ENCODE measurements at places on chromosomes 11 and 22.
A peak's percentile ranks its signal among the peaks of the same experiment; 100 is the strongest.

GRCh38 chr22:29867851-29868250 lies 15.1 kb upstream of the MTMR3 start:
- no peak for DNase-seq

DNA sequence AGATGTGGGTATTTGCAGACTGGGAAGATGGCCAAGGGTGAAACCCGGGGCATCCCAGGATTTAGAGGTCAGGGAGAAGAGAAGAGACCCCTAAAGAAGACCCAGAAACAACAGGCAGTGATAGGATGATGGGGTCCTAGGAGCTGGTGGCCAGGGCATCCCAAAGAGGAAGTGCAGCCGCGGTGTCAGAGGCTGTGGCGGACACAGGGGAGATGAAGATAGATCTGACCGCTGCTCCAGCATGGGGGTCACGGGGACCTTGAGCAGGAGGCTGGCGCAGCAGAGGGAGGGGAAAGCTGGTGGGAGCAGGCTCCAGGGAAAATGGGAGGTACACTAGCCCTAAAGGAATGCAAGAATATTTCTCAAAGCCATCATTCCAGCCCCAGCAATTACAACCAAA lies 47.3 kb downstream of the CTTN start:
- no peak for DNase-seq

DNA sequence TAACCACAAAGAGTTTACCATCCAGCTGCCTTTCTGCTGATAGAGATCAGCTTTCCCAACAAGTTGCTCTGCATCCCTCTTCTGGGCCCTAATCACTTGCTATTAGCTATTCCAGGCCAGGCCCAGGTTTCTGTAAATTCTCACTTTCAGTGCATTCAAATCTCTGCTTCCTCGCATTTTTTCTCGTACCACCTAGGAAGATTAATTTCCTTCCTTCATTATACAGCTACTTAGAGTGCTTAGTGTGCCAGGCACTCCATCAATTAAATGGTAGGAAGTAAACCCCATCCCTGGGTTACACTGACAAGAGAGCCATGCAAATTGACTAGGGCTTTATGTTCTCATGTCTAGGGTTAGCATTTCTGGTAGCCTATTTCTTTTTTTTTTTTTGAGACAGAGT lies 9.7 kb downstream of the SIAE start:
- no peak for DNase-seq

GRCh38 chr11:117928446-117929141 lies 608 bp downstream of the TMPRSS13 start:
- no peak for DNase-seq

GRCh38 chr22:48885271-48885918 lies 942.3 kb downstream of the BRD1 start:
- no peak for DNase-seq

DNA sequence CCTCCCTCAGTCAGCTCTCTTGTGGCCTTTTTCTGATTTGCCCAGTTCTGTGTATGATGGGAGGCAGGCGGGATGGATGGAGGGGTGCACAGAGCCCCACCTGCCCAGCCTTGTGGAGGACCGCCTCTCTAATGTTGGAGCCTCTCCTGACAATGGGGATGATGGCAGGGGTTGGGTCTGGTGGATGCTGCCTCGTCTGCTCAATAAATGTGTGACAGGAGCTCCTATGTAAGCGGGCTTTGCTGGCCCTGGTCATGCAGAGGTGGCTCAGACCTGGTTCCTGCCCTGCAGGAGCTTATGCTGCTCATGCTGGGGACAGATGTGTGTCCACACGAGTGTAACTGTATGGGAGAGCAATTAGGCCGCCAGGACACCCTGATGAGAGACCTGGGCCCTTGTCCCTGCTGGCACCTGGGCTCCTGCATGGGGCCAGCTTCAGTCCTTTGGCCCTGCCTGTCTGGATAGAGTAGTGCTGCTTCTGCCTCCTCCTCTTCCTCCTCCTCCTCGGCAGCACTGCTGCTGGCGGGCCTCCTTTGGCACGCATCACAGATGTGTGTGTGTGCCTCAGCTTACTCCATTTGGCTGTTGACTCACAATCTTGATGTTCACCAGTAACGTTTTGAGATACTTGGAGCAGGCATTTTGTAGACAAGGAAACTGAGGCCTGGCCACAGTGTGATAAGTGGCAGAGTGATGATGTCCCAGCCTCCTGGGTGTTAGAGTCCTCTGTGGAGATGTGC lies 131.0 kb downstream of the TBC1D22A start:
- DNase-seq, result no peak

- no peak for DNase-seq
Observed at GRCh38 chr11:110249066-110249465, 47.3 kb downstream of the RDX start.

GRCh38 chr11:103370076-103370475 lies 260.9 kb downstream of the DYNC2H1 start:
- no peak for DNase-seq

DNA sequence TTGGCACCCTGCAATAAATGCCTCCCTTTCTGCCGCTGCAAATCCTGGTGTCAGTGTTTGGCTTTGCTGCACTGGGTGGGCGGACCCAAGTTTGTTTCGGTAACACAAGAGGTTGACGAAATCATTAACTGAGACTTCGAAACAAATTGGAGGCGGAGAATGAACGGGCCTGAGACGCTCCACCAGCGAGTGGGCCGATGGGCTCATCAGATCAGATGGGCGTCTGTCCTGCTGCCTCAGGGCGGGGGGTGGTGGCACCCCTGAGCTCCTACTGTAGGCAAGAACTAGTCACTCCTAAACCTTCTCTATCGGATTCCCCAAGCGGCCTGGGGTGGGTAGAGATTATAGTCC lies 918 bp upstream of the CAPN5 start:
- DNase-seq, result peak; percentile 43

- DNase-seq, result no peak
Observed at GRCh38 chr11:27124514-27125264, 84.1 kb downstream of the BBOX1 start.

- no peak for DNase-seq
Observed at GRCh38 chr11:22459048-22459447, 120.9 kb downstream of the SLC17A6 start.

DNA sequence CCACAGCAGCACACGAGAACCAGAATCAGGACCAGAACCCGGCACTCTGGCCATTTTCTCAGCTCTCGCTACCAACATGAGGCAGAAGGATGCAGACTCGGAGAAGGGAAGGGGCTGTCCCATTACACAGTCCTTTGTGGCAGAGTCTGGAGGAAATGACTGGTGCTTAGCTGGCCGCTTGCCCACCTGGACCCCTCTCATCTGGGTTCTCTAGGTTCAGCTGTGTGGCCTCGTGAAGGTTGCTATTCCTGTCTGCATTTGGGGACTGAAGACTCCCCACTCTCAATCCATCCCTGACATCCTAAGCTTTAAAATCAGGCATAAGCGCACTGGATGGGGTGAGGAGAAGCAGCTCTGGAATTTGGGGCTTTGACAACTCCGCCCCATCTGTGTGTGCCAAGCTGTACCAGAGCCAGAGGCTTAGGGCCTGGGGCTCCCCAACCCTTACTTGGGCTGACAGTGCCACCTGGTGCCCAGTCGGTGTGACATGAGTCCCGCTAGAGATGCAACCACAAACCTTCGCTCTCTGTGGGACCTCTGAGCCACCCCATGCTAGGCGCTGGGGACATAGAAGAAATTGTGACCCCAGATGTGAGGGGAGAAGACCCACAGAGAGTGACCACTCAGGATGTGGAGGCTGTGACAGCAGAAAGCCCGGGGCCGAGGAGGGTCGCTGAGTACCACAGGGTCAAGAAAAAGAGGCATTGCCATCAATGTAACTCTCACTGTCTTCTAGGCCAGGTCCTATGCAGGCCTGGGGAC lies 35.8 kb upstream of the FCHSD2 start:
- peak; percentile 78 for DNase-seq

DNA sequence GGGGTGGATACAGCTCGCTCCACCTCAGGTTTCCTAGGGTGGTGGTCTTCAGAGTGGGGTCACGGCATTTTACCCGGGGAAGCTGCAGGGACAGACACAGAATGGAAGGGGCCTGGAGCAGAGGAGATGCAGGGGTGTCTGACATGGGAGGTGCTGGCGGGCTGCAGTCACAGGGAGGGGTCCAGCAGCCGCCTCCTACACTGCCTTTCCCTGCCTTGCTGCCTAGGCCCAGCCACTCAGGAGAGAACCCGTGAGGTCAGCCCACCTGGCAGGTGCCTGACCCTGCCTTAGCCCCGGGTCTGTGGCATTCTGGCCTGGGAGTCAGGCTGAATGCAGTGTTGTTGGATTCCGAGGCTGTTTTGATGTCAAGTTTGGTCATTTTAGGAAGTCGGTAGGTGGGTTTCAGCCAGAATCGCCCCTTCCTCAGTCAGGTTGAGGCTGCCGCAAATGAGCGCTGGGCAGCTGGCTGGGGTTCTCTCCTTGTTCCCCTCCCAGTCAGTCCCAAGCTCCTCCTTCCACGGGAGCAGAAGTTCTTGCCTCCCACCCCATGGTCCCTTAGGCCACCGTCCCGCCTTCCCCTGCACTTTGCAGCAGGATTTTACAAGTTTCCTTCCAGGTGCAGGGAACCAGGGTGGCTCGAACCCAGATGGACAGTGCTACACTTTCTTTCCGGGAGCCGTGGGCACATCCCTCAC lies 294.5 kb downstream of the TBC1D22A start:
- no peak for DNase-seq

GRCh38 chr22:42970029-42970428 lies 44.9 kb downstream of the PACSIN2 start:
- DNase-seq, result no peak

GRCh38 chr11:65645710-65646109 lies 7.8 kb downstream of the SIPA1 start:
- no peak for DNase-seq

- DNase-seq, result no peak
Observed at GRCh38 chr11:19674836-19675235, 37.8 kb upstream of the NAV2 start.

DNA sequence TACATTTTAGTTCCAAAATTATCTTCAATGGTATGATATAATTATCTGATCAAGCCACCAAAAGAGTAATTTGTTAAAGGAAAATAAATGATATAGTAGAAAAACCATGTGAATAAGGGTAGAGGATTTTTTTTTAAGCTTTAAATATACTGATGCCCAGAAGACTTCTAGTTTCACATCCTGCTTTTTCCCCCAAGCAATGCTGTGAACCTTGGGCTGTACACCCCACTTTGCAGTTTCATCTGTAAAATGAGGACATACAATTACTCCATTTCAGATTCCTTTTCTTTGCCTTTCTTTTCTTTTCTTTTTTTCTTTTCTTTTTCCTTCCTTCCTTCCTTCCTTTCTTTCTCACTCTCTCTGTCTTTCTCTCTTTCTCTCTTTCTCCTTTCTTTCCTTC lies 1125.4 kb downstream of the DLG2 start:
- no peak for DNase-seq

GRCh38 chr22:48051796-48052620 lies 1289.6 kb downstream of the TBC1D22A start:
- DNase-seq, result no peak

DNA sequence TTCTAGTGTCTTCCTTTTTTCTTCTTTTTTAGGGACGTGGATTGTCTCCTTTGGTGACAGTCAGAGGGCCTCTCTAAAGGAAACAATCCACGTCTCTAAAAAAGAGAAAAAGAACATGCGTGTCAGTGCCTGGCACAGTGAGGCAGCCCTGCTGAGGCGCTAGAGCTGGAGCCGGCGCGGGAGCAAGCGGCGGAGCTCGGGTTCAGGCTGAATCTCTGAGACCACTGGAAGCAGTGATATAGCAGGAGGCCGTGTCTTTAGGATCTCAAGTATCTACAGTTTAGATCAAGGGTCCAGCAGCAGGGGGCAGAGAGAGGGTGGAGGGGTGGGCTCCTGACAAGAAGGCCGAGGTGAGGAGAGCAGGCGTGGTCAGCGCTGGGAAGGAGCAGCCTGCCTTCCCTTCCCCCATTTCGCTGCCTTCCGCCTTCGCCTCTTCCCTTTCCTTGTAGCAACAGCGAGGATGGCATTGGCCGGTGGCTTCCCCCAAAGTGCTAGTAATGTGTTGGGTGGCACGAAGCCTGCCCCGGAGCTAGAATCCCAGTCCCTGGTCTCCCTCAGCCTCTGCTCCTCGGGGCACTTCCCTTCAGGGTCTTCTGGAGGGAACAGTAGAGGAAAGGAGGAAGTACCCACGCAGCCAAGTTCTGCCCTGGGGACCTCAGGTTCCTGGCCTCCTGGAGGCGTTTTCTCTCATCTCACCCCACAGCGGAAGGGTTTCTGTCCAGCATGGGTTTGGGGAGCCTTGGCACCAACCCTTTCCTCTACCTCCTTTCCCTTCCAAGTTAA lies 28.2 kb upstream of the RAB1B start:
- no peak for DNase-seq

- no peak for DNase-seq
Observed at GRCh38 chr11:70873736-70874412, 378.5 kb downstream of the SHANK2 start.

DNA sequence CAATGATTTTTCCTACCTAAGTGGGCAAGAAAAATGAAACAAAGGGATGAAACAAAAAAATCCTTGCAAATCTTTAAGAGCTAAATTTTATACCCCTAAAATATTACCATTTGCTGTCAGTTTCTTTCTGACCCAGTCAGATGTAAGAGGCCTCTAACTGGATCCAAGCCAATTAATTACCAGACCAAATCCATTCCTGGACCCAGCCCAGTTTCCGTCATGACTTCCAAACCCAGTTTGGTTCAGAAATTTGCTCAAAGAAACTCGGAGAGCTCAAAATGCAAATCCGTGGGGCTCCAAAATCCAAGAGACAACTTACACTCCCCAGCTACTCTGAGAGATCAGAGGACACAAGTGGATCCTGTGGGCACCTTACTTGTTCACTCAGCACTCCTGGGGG lies 46.8 kb downstream of the TRIM44 start:
- DNase-seq, result no peak

DNA sequence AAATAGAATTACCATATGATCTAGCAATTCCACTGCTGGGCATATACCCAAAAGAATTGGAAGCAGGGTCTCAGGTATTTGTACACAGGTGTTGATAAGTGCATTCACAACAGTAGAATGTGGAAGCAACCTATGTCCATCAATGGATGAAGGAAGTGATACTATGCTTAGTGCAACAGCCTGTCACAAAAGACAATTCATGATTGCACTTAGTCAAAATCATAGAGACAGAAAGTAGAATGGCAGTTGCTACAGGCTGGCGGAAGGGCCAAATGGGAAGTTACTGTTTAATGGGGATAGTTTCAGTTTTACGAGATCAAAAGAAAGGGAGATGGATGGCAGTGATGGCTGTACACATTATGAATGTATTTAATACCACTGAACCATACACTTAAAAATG lies 42.0 kb downstream of the SGSM3 start:
- DNase-seq, result no peak

GRCh38 chr11:134008634-134009071 lies 51.9 kb upstream of the IGSF9B start:
- DNase-seq, result no peak

DNA sequence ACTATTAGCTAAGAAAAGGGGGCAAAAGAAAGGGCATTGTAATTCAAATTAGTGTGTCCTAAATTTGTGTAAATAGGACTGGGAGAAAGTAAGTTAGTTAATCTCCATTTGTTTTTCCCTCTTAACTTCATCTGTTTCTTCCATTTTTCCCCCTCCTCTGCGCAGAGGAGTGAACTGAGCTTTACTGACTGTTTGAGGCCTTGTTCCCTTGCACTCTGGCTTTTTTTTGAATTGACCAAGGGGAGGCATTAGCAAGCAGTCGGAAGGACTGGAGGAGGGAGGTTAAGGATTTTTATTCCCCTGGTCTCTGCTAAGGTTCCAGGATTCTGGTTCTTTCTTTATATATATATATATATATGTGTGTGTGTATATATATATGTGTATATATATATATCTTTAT lies 15.2 kb upstream of the FANCF start:
- no peak for DNase-seq

- no peak for DNase-seq
Observed at GRCh38 chr22:29032014-29032475, 29.6 kb downstream of the C22orf31 start.

Data from NCI-H510A treated with DMSO at 0.1 percent for 48 hours (cell line).